ENCODE measurements at places on chromosomes 11 and 22. TPM values are rescaled to one million over a fixed set of nuclear protein-coding genes. Genes with fewer than 3 reads are reported as not detected.

HPS5 gene
- 34.6 TPM for total RNA-seq

MUC5B gene
- not detected for total RNA-seq

GUCY1A2 gene
- total RNA-seq = not detected

TIGD3 gene
- 0.29 TPM for total RNA-seq

RAB38 gene
- not detected for total RNA-seq

MRGPRX3 gene
- not detected for total RNA-seq

OR52N4 gene
- total RNA-seq = not detected

SPTBN2 gene
- total RNA-seq = 0.57 TPM

ZNF215 gene
- 1.4 TPM for total RNA-seq

C11orf97 gene
- total RNA-seq = not detected

FOXR1 gene
- total RNA-seq = not detected

MMP12 gene
- total RNA-seq = not detected

ART1 gene
- not detected for total RNA-seq

FAT3 gene
- total RNA-seq = 0.06 TPM

OR51B2 gene
- not detected for total RNA-seq

ABCC8 gene
- total RNA-seq = not detected

PTGDR2 gene
- total RNA-seq = 0.06 TPM

XKR3 gene
- total RNA-seq = not detected

SLC22A25 gene
- total RNA-seq = not detected

SCN2B gene
- not detected for total RNA-seq

CFAP300 gene
- 4.3 TPM for total RNA-seq

GRCh38 chr22:26174280-26174679 lies 5.0 kb downstream of the SEZ6L start:
- DNase-seq = peak; percentile 3

- no peak for DNase-seq
These were observed 152.8 kb downstream of the TBC1D22A start for GRCh38 chr22:46914916-46915894.

DNA sequence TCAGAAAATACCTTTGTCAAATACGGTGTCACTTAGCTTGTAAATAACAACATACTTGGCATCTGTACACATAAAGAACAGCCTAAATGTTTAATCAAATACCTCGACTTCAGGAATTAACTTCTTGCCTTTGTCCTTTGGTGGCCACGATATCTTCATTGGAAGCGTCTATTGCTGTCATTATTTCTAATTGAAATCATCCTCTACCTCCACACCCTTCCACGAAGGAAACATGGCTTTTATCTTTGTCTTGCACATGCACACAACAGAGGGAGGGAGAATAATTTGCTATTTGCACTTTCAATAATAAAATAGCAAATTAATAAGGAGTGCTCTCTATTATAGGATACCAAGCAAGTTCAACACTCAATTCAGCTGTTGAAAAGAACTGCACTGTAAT lies 25.8 kb upstream of the SOX6 start:
- DNase-seq = no peak

GRCh38 chr22:39219071-39220039 lies 25.4 kb downstream of the PDGFB start:
- no peak for DNase-seq

- DNase-seq = no peak
These were observed 706.9 kb downstream of the METTL15 start for GRCh38 chr11:28815110-28815509.

DNA sequence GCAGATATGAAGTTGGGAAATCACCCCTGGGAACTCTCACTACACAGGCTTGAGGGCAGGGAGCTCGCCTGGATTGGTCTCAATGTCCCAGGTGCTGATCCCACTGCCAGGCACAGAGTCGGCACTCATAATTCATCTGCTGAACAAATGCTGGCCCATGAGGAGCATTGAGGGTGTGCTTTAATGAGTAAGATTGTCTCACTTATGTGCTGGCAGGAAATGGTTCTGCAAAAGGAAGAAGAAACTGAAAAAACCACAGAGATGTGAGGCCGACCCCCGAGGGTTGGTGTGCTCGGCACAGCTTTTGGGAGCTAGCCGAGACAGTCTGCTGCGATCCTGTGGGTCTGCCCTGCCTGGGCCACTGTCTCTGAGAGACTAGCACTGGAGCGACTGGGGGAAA lies 9.4 kb downstream of the PLAAT2 start:
- peak; percentile 26 for DNase-seq

GRCh38 chr11:765025-765801 lies 12.1 kb downstream of the GATD1 start:
- DNase-seq = peak; percentile 44

- peak; percentile 17 for DNase-seq
These were observed 438 bp downstream of the ZW10 start for GRCh38 chr11:113773092-113773415.

DNA sequence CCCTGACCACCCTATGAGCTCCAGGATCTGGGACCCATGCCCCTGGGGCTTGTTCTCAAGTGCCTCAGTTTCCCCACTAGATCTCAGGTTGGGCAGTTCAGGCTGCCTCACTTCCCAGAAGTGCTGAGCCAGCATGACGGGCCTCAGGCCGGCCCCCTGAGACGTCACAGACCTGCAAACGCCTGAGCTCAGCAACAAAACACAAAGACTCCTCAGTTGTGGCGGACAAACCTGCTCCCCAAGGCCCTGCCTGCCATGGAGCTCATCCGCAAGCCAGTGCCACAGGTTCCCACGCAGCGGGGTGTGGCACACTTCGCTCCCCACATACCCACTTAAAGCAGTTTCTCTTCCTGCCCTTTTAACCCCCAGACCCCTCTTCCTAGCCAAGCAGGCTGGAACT lies 45.2 kb downstream of the NECTIN1 start:
- no peak for DNase-seq

- peak; percentile 80 for DNase-seq
These were observed 20.6 kb upstream of the PRDM10 start for GRCh38 chr11:130023204-130023603.

GRCh38 chr22:38924347-38924952 lies 33.0 kb upstream of the APOBEC3A start:
- peak; percentile 79 for DNase-seq

GRCh38 chr11:132531921-132532320 lies 1000.4 kb downstream of the OPCML start:
- no peak for DNase-seq

- peak; percentile 50 for DNase-seq
These were observed 49.3 kb downstream of the WT1 start for GRCh38 chr11:32385998-32386397.

- DNase-seq = peak; percentile 89
These were observed 4.1 kb upstream of the PLAAT2 start for GRCh38 chr11:63567044-63567840.

DNA sequence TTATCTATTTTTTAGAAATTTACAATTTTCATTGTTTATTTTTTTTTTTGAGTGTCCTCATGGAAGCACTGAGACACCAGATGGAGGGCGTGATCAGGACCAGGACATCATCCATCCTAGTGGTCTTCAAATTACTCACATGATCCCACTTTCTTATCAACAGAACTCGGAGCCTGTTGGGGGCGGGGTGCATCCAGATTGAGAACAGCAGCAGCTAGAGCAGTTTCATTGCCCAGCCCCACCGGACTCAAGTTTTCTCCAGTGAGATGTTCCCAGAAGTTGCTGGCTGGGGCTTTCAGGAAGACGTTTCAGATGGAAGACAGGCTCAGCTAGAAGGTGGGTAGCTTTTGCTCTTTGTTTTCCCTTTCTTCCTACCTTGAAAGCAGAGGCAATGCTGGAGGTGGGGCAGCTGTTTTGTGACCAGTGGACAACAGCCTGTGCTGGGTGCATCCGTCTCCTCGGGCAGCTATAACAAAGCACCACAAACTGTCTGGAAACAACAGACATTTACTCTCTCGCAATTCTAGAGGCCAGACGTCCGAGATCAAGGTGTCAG lies 562.1 kb downstream of the TBC1D22A start:
- no peak for DNase-seq

GRCh38 chr11:72932132-72932570 lies 117.9 kb downstream of the ATG16L2 start:
- DNase-seq = no peak

- no peak for DNase-seq
These were observed 3.3 kb upstream of the E2F8 start for GRCh38 chr11:19244084-19244483.

DNA sequence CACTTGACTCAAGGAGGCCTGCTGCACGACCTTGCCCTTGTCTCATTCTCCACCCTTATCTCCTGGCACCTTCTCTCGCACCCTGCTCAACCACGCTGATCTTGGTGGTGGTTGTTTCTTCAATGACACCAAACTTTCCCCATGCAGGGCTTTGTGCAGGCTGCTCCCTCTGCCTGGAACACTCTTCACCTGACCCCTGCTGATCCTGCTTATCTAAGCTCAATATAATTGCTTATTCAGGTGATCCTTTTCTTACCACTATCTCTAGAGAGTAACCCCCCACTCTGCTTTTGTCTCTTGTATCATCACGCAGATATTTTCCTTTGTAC lies 604.4 kb downstream of the BUD13 start:
- no peak for DNase-seq

- no peak for DNase-seq
These were observed at the start of gene KCNJ11 for GRCh38 chr11:17388609-17389210. Gene KCNJ11 (minus strand): TSS chr11:17388659. CDS start chr11:17388091, 568 bp downstream.

- DNase-seq = no peak
These were observed 106.8 kb downstream of the MICAL3 start for GRCh38 chr22:17917490-17917983.

GRCh38 chr11:7451520-7451919 lies 33.8 kb upstream of the OLFML1 start:
- DNase-seq = no peak

DNA sequence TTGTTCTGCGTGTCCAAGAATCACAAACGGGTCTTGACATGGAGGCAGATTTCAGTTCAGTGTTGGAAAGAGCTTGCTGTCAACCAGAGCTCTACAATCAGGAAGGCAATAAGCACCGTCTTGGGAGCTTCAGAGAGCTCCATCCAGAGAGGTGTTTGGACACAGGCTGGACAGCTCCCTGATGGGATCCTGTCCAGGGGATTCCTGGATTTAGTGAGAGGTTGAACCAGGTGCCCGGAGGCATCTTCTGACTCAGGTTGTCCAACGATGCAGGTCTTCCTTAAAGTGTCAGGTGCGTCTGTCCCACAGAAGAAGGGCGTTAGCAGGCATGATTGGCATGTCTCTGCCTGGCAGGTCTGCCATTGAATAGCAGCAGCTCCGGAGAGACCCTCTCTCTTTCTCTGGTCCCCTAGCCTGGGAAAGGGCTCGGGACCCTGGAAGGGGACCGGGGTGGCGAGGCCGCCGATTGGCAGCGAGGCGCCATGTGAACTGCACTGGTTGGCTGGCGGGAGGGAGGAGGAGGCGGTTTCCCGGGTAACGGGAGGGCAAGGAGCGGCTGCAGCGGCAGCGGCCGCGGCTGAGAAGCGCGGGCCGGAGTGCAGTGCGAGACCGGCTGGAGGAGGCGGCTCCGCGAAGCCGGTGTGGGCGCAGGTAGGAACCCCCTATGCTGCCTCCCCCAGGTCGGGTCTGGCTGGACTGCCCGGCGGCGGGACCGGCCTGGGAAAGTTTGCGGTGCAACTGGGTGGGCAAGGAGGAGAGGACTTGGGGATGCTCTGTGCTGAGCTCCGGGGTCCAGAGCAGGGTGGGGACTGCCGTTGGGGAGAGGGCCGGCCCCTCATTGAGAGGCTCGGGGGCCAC lies 104.1 kb upstream of the E2F8 start:
- DNase-seq = no peak

- peak; percentile 59 for DNase-seq
These were observed 2.8 kb upstream of the OR51M1 start for GRCh38 chr11:5380740-5381342.

DNA sequence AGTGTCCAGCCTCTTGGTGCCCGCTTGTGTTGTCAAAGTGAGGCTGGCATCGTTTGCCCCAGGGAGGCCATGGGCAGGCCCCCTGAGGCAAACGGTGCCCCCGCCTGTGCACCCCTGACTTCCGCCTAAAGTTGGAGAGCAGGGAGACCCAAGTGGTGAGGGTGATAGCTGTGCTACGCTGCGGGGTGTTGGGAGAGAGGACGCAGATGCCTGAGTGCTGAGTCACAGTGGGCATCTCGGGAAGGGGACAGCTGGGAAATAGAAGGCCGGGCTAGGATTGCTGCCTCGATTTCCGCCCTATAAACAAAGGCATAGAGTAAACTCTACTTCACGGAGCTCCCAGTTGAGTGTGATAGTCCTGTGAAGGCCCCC lies 5.8 kb downstream of the GRIK4 start:
- DNase-seq = peak; percentile 78

DNA sequence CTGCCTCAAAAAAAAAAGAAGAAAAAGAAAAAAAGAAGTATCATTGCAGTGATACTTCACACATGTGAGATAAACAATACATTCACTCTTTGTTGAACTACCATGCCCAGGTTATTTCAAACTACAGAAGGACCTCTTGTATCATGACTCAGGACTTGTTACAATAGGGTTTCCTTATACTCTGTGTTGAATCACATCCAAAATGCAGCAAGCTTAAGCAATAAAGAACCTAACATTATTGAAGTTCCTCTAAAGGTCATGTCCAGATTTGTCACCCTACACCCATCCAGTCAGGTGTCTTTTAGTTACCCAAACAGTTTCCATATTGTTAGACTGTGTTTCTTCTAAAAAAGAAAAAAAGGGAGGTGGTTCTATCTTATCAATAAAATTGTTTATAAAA lies 26.9 kb upstream of the ALKBH3 start:
- DNase-seq = no peak

DNA sequence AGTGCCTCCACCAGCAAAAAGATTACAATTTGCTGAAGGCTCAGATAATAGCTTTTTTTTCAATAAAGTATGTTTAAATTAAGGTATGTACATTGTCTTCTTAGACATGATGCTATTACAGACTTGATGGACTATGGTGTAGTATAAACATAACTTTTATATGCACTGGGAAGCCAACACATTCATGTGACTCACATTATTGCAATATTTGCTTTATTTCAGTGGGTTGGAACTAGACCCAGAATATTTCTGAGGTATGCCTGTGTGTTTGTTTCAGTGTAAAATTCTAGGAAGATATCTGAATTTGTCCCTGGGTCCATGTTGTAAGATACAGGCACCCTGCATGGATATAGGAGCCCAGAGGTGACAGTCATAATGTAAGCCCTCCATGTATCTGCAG lies 120.0 kb upstream of the BDNF start:
- no peak for DNase-seq

DNA sequence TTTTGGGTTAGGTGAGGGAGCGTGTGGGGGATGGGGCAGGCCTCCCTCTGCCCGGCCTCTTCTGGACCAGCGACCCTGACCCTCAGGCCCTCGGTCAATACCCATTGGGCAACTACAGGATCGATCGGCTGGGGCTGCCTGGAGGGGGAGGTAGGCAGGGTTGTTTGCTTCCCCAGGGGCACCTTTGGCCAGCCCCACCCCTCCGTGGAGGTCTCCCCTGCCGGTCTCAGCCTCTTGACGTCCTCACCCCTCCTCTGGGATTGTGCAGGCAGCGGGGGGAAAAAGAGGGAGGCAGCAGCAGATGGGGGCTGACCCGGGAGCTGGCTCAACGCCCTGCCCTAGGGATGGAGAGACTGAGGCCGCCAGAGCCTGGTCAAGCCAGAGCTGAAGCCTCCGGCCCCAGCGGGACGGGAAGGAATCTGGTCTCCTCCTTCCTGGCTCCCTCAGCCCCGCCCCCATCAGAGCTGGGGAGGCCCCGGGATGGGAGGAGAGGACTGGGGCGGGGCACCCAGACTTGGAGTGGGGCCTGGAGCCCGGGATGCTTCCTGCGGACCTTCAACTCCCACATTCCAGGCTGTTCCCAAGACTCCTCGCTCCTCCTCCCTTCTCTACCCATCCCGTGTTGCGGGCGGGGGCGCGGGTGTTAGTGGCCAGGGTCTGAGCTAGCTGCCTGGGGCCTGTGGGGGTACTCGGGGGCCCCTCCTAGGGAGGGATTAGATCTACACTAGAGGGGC lies 14.4 kb upstream of the CDC42EP1 start:
- peak; percentile 96 for DNase-seq

Data from LHCN-M2 (cell line).